ENCODE measurements at places on chromosomes 13 and 19.

- no peak for DNase-seq
Observed at GRCh38 chr19:14472202-14472938, 2.8 kb downstream of the PTGER1 start.

GRCh38 chr19:1354970-1355567 is 28.6 kb upstream of the NDUFS7 start:
- no peak for DNase-seq

DNA sequence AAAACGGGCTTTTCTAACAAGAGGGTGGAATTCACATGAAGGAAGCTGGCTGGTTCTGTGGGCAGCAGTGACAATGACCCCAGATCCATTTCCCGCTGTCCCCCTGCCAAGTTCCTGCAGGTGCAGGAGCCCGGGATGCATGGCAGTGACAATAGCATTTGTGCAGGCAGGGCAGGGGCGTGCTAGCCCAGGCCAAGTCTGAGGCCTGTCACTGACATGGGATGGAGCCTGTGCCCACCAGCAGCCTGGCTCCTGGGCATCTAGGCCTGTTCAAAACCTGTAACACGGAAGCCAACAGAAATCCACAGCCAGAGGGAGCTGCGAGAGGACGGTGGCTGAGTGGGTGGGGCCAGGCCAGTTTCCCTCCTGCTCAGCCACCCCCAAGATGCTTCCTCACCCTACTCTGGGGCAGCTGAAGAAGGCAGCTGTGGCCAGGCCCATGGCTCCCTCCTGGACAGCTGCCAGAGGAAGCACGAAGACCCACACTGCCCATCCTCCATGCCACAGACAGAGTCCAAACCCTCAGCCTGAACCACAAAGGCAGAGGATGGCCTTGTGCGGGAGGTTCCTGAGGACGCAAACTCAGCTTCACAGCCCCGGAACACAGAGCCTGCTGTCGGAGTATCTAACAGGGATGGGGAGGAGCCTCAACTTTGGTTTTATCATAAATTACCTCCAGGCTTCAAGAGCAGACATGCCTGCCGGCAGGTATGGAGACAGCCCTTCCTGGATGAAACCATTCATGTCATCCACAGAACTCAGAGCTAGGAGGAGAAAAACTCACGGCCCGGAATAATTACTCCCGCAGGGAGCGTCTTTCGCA is 74.0 kb downstream of the CEBPG start:
- no peak for DNase-seq

DNA sequence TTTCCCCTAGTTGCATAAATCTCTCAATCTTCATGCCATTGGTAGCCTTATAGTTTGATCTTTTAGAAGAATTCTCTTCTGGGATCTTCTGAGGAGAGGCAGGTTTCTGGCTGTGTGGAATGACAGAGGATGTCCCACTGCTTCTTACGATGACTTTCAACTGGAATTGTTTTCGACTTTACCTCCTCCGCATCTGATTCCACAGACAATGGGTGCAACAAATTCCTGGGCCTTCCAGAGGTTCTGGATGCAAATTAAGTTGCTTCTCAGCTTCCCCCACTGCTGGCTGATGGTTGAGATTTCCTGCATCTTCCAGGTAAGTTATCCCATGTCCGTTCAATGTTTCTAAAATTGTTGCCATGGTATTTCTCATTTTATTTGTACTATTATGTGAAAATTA is 142.3 kb upstream of the TSC22D1 start:
- no peak for DNase-seq

DNA sequence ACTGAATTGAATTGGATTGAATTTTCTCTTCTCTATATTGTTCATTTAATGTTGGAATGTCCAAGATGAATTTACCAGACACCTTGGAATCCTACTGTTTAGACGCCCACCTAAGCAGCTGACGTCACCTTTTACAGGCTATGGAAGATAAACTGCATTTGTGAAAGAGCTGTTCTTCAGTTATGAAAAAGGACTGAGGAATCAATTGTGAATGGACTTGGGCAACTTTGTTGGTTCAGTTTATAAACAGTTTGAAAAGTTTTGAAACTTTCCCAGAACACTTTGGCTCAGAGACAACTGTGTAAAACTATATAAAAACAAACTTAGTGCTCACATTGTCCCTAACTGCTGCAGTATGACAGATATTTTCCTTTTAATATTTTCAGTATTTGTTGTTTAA is 590.8 kb upstream of the SPRY2 start:
- DNase-seq: no peak

DNA sequence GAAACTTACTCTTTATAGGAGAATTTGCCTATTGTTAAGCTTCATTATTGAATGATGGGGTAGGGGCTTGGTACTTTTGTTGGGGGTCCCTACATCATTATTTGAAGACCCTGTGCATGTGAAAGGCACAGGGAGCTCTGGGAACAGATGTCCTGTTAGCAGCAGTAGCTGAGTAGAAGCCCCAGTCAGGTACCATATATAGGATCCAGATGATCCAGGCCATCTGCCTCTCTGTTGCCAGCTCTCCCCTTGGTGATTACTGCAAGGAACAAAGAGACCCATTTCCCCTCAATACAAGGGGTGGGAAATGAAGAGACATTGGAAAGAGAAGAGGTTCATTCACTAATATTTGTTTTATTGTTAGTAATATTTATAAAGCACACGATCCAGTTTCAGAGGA is 4.4 kb upstream of the MTMR6 start:
- no peak for DNase-seq

GRCh38 chr13:34155931-34156607 is 338.1 kb downstream of the RFC3 start:
- no peak for DNase-seq

GRCh38 chr19:45640849-45641273 is 1.7 kb upstream of the EML2 start:
- DNase-seq: no peak

- no peak for DNase-seq
Observed at GRCh38 chr19:11581740-11582139, 4.3 kb upstream of the ACP5 start.

GRCh38 chr19:55075371-55075998 is at the start of gene EPS8L1:
Gene EPS8L1 (plus strand): TSS chr19:55075869. CDS start chr19:55076445, 576 bp downstream.
- no peak for DNase-seq

GRCh38 chr13:26923824-26924605 is 163.4 kb upstream of the GPR12 start:
- no peak for DNase-seq

- no peak for DNase-seq
Observed at GRCh38 chr13:47511647-47512046, 489.4 kb downstream of the SUCLA2 start.

GRCh38 chr19:4597975-4598671 is 38.6 kb upstream of the SEMA6B start:
- no peak for DNase-seq

DNA sequence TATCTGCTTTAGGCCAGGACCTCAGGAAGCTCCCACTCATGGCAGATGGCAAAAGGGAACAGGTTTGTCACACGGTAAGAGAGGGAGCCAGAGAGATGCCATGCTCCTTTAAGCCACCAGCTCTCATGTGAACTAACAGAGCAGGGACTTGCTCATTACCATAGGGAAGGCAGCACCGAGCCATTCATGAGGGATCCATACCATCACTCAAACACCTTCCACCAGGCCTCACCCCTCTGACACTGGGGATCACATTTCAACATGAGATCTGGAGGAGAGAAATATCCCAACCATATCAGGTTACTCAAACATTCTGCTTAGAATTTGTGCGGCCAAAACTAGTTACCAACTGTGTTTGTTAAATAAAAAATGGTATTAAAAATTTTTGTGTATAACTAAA is 427.0 kb downstream of the UQCRFS1 start:
- DNase-seq: no peak

GRCh38 chr19:16661480-16662034 is 618 bp downstream of the TMEM38A start:
- no peak for DNase-seq

- DNase-seq: no peak
Observed at GRCh38 chr13:45280011-45280410, 61.0 kb downstream of the TPT1 start.

GRCh38 chr13:27965343-27965739 is 3.8 kb downstream of the CDX2 start:
- no peak for DNase-seq

- no peak for DNase-seq
Observed at GRCh38 chr13:25153736-25154135, 18.4 kb downstream of the AMER2 start.

DNA sequence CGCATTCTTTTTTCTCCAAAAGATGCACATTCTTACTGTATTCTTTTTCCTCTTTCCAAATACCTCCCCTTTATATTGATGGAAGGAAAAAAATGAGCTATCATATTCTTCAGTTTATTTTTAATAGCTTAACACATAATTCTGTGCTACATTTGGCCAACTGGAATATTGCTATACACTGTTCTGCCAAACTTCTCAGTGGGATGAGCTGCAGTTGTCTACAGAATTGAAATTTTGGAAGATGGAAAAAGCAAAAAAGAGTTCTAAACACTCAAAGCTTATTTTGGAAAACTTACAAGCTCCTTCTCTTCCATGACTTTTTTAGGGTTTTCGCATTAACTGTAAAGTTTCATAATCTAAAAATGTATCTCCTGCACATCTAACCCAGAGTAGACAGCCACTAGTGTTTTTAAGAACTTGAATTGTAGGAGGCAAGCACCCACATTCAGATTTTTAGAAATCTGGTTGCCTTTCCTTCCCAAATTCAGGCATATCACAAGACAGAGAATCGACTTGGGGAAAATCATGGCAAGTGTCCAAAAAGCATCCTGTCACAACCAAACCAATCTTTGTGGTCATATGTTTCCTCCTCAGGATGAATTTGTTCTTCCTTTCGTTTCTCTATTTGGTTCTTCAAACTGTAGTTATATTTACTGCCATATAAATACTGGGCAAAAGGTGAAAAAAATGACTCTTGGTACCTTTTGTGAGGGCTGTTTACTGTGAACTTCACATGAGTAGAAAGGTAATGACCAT is 111.4 kb upstream of the FRY start:
- DNase-seq: no peak

GRCh38 chr13:110480161-110480560 is 81.4 kb downstream of the RAB20 start:
- DNase-seq: no peak

DNA sequence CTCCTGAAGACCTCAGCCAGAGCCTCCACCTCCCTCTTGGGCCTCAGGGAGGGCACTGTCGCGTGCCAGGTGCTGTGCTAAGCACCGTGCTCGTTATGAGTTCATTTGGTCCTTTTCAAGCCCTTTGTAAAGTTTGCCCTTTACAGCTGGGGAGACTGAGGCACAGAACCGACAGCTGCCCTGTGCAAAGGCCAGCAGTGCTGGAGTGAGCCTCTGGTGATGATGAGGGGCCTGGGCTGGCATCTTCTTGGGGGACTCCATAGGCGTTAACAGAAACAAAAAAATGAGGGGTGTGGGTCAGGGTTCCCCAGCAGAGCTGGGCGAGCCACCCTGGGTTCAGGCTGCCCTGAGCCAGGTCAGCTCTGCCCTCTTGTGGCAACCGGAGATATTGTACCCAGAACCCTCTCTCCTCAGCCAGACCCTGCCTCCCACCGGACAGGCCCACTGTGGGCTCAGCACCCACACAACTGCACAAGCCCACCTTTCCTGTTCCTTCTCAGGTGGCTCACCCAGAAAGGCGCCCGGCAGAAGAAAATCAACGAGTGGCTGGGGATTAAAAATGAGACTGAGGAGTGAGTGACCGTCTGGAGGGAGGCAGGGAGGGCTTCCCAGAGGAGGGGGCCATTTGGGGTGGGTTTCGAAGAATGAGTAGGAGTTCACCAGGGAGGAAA is 5.5 kb upstream of the IFI30 start:
- DNase-seq: no peak

- no peak for DNase-seq
Observed at GRCh38 chr13:48839171-48839570, 136.5 kb upstream of the FNDC3A start.

GRCh38 chr13:26965952-26966700 is 205.5 kb downstream of the USP12 start:
- DNase-seq: no peak

- DNase-seq: no peak
Observed at GRCh38 chr19:39199025-39199424, 2.3 kb downstream of the NCCRP1 start.

DNA sequence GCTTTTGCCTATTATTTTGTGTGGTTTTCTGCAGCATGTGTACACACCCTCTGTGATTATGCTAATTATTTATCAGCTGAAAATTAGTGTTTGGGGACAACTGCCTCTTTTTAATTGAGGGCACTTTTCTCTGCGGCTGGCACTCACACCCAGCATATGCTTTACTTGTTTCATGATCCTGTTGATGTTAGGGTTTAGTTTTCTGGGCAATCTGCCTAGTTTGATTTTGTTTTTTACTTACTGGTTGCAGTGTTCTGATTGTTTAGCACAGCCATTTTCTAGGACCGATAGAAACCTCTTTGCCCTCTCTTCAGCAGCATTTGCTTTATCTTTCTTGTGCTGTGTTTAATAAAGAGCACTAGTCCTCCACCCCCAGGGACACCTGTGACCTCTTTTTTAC is 161.6 kb downstream of the PAN3 start:
- no peak for DNase-seq

DNA sequence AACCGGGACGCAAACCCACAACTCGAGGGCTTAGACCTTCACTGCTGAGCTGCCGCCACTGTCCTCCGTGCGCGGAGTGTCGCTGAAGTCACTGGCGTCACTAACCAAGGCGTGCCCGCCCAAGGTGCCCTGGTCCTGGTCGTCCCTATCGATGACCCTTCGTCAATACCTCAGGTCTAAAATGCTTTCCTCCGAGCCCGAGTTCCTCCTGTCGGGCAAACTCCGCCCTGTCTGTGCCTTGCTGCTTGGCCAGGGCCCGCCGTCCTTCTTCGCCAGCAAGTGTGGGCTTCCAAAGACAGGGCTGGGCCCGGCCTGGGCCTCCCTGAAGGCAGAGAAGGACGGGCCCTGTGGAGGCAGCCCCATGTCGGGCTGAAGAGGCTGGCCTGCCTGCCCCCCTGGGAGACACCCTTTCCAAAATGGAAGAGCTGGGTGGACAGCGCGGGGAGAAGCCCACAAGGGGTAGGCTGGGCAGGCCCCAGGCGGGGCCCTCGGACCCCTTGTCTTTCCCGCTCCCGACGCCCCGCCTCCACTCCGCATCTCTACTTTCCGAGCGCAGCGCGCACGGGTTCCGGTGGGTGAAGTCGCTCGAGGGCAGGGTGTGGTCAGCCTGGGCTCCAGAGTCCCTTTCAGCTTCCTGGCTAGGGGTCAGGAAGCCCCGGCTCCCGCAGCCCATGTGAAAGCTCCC is 13.4 kb downstream of the RB1 start:
- no peak for DNase-seq

DNA sequence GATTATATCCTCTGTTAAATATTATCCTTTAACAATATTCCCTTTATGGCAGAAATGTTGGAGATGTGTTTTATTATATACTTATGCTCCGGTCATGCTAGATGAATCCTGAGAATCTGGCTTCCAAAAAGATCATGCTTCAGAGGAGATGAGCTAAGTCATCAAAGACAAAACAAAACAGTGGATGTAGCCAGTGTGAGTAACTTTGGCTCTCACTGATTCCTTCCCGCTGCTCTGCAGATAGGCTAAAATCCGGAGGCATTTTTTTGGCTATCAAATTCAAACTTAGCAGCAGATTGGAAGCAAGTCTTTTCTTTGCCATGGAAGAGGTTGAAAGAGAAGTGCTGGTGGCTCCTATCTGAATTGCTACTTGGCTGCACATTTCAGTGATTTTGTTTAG is 295.9 kb downstream of the GPC6 start:
- DNase-seq: no peak

GRCh38 chr13:113299951-113300350 is 2.9 kb downstream of the LAMP1 start:
- no peak for DNase-seq

GRCh38 chr19:29092712-29093552 is 120.0 kb downstream of the UQCRFS1 start:
- DNase-seq: no peak
